Purkinje cell (primary cell): ENCODE measurements at places on chromosomes 4 and X. TPM values are rescaled to one million over a fixed set of nuclear protein-coding genes. Genes with fewer than 3 reads are reported as not detected.

The CXCL3 gene
- polyA plus RNA-seq: not detected in 2 replicates

The ABCD1 gene
- polyA plus RNA-seq: 0.07 and 2.8 TPM in 2 replicates

The GYPE gene
- polyA plus RNA-seq: 0.58 and 1.8 TPM in 2 replicates

The LRIT3 gene
- polyA plus RNA-seq: 0.08 and 0.54 TPM in 2 replicates

The FGF16 gene
- not detected in 2 replicates for polyA plus RNA-seq

The UBA1 gene
- polyA plus RNA-seq: 66.3 and 88.7 TPM in 2 replicates

The PDE6B gene
- 0.53 and 1.2 TPM in 2 replicates for polyA plus RNA-seq

The SPACA5 gene
- not detected in 2 replicates for polyA plus RNA-seq

The P2RY10 gene
- polyA plus RNA-seq: not detected in 2 replicates

The SMAD1 gene
- polyA plus RNA-seq: 4.6 and 9.4 TPM in 2 replicates

The F8A2 gene
- polyA plus RNA-seq: not detected in 2 replicates

The IL1RAPL1 gene
- polyA plus RNA-seq: 26.5 and 27.3 TPM in 2 replicates

The RASGEF1B gene
- polyA plus RNA-seq: 17.3 and 18.7 TPM in 2 replicates

The SSX1 gene
- polyA plus RNA-seq: not detected in 2 replicates

The CT47A7 gene
- polyA plus RNA-seq: not detected in 2 replicates

The PABPC1L2B gene
- 4.0 TPM in 1 of 2 replicates, not detected in the other for polyA plus RNA-seq

The SORCS2 gene
- 5.2 and 8.3 TPM in 2 replicates for polyA plus RNA-seq

The ZNF711 gene
- polyA plus RNA-seq: 24.8 and 26.3 TPM in 2 replicates

The RTL3 gene
- not detected in 2 replicates for polyA plus RNA-seq

The AFF2 gene
- polyA plus RNA-seq: 5.5 and 6.3 TPM in 2 replicates
